Stimulated activated CD8-positive, alpha-beta memory T cell treated with anti-CD3 and anti-CD28 coated beads, Interleukin-2, amount 100 ng/mL, for 1 hour (primary cell): ENCODE measurements at places on chromosomes 5 and 9.

- DNase-seq, result no peak
Measured at GRCh38 chr5:67827541-67827940, 388.0 kb upstream of the PIK3R1 start.

GRCh38 chr5:1547655-1548054, 23.9 kb upstream of the LPCAT1 start:
- DNase-seq, result no peak

GRCh38 chr5:176881021-176881749, 18.0 kb downstream of the HK3 start:
- no peak for DNase-seq

GRCh38 chr5:167813389-167813788, 478.1 kb upstream of the WWC1 start:
- no peak for DNase-seq

- DNase-seq, result no peak
Measured at GRCh38 chr9:116494815-116495634, 192.1 kb upstream of the TRIM32 start.

DNA sequence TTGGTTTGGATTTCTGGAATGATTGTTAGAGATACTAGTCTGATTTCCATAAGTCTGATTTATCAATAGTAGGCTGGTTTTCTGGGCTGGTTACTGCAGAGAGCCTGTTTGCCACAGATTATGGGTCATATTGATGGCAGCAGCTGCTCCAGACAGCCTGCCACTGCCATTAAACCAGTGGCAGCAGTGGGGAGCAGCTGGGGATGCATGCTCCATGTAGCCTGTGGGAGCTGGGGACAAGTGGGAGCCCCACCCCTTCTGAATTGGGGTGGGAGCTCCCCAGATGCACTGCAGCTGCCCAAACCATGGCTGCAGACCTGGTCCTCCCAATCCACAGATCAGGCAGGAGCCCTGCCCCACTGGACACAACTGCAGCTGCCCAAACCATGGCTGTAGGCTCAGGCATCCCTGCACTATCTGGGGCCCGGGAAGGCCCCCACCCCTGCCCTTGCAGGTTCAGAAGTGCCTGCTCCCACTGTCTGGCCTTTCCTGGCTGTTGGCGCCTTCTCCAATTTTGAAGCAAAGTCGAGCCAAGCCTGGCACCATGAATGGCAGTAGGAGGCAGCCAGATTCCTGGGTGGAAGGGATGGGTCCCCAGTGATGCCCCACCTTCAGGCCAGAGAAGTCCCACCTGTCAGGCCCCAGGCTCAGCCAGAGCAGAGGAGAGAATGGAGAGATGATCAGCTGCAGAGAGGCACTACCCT, 402.9 kb upstream of the TYRP1 start:
- DNase-seq, result no peak

DNA sequence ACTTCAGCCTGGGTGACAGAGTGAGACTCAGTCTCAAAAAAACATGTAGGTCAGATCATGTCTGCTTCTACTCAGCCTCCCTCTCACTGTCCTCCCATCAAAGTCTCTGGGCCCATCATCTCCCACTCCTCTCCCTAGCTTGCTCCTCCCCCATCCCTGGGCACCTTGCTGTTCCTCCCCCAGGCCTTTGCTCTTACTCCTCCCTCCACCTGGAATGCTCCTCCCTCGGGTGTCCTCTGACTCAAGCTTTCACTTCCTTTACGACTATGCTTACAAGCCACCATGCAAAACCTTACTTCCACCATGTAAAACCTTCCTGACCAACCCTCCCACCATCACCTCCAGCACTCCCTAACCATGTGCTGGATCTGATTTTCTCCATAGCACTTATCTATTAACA, 51.5 kb downstream of the MTMR12 start:
- DNase-seq, result no peak
